Activated gamma-delta T cell treated with anti-CD3 and anti-CD28 coated beads, Interleukin-2, amount 50 U/mL, for 16 hours (primary cell): ENCODE measurements at places on chromosomes 13 and 19.

GRCh38 chr19:35207391-35207871 is 21.1 kb downstream of the FAM187B start:
- DNase-seq, result no peak

DNA sequence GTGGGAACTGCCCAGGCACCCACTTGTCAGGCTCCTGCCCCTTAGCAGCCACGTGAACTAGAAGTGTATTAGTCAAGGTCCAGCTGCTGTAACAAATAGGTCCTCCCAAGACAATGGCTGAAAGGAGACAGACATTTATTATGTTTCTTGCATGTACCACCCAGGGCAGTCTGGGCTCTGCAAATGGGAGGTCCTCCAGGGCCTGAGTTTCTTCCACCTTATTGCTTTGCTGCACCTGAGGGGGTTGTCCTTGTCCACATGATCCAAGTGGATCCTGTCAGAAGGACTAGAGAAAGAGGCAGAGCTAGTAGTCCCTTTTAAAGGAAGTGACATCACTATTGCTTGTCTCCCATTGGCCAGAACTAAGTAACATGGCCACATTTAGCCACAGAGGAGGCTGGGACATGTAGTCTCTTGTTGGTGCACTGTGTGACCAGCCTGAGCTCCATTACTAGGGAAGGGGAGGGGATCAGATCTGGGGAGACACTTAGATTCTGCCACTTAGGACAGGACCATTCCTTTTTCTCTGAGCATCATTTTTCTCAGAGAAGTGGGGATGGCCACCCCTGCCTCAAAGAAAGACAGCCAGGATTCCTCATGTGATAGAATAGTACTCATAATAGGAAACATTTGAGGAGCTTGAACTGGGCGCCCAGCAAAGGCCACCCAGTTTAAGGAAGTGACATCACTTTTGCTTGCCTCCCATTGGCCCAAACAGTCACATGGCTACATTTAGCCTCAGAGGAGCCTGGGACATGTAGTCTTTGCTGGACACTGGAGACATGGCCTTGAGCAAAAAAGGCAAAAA is 15.1 kb downstream of the CC2D1A start:
- DNase-seq, result no peak

GRCh38 chr13:80881942-80882445 is 541.1 kb upstream of the SPRY2 start:
- DNase-seq, result no peak

DNA sequence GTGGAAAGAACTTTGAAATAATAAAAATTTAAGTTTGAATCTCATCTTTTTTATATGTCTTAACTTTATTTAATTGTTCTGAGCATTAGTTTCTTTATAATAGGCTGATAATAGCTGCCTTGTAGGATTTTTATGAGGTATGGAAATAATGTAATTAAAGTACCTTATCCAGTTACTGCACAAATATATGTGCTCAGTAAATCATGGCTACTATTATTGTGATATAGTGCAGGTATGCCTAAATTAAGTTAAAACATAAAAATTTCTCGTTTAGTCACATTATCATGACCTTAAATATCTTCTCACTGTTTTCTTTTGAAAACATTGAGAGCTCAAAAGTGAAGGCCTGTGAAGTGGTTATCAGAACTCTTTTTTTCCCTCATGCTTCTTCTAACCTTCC is 62.9 kb downstream of the NDFIP2 start:
- no peak for DNase-seq

- no peak for DNase-seq
These were observed 28.8 kb upstream of the TUBGCP3 start for GRCh38 chr13:112616586-112617362.

DNA sequence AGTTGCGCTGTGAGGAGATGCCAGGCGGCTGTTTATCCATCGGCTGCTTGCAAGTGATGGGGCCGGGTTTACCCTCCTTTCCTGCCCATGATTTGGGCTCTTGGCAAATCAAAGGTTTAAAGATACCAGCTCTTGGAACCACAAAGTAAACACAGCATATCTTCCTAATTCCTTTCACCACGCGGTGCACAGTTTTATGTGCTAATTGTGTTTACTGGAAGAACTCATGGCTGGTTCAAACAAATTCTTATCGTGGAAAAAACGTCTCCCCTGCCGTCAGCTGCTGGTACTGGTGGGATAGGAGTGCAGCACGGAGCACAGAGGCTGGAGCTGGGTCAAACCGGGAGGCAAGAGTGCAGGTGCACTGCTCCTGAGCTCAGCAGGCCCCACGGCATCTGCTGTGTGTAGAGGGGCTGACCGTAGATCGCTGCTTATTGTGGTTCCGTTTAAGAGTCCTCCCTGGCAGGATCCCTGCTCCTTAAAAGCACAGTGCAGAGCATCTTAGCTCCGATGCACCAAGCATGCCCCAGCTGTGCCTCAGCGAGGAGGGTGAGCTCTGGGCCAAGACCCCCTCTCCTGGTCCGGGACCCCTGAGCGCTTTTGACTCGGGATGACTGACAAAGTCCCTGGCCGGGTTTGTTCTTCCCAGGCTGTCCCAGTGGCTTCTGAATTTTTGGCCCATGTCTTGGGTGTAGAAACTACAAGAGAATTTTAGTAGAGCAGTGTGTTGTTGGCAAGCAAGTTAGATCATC is 51.3 kb upstream of the GAS6 start:
- DNase-seq, result no peak

DNA sequence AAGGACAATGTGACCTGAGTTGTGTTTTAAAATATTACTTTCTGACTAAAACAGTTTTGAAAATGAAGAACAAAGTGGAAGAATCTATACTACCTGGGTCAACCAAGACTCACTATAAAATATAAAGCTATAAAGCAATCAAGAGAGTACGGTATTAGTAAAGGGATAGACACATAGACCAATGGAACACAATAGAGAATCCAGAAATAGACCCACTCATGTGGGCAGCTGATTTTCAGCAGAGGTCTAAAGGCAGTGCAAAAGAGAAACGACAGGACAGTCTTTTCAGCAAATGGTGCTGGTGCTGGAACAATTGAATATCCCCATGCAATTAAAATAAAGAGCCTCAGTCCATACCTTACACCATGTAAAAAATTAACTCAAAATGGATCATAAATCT is 224.7 kb downstream of the RGCC start:
- no peak for DNase-seq

- no peak for DNase-seq
These were observed 15.1 kb upstream of the DPP9 start for GRCh38 chr19:4738734-4739133.

GRCh38 chr19:56663931-56664500 is 7.5 kb downstream of the ZNF835 start:
- no peak for DNase-seq

DNA sequence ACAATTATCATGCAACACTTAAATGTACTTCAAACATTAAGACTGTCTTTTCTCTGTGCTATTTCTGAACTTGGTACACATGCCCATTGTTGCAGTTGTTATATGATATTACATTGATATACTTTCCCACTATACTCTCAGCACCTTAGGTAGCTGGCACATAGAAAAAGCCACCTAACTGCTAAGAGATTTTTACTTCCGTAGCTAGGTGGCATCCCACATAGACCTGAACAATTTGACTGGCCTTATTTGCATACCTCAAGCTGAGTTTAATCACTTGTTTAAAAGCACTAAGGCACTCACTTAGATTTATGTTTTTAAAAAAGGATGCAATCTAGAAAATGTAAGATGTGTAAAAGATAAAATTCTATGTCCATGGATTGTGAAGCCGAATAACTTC is 194.2 kb downstream of the POU4F1 start:
- DNase-seq, result no peak

DNA sequence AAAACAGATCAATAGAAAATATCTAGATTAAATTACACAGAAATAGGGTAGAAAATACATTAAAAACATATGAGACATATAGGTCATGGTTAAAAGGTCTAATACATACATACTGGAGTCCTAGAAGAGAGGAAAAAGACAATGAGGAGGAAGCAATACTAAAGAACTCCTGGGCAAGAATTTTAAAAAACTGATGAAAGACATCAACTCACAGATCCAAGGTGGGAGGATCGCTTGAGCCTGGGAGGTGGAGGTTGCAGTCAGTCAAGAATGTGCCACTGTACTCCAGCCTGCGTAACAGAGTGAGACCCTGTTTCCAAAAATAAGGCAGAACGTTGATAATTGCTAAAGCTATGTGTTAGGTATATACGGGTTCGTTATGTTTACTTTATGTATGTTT is 5.4 kb upstream of the KASH5 start:
- no peak for DNase-seq

DNA sequence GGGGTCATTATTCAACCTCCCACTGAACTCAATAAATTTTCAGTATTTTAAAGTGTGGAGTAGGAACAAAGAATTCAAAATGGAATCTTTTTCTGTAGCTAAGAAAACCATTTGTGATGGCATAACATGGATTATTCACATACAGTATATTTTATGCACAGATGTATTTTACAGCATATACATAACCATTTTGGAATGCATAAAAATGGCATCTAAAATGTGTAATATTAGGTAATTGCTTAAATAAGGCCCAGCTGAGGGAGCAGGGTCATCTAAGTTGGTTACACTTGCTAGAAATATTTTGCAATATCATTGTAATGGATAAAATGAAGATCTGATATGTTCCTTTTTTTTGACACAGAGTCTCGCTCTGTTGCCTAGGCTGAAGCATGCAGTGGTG is 146.9 kb downstream of the LMO7 start:
- DNase-seq, result no peak

DNA sequence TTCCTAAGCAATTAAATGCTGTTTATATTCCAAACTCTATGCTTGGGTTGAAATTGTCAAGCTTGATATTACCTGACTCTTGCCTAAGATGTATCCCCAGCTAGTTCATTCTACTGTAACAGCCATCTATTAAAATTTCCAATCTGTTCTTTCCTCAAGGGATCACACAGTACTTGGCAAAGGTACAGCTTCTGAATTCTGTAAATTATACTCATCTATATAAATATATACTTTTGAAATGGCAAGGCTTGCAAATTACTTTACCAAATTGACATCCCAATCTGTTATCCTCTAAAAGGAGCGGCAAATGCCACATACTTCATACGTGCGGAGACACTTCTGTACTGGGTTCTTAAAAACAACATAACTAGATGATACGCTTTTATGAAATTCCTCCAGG is 330.2 kb downstream of the DNAJC15 start:
- DNase-seq, result no peak

DNA sequence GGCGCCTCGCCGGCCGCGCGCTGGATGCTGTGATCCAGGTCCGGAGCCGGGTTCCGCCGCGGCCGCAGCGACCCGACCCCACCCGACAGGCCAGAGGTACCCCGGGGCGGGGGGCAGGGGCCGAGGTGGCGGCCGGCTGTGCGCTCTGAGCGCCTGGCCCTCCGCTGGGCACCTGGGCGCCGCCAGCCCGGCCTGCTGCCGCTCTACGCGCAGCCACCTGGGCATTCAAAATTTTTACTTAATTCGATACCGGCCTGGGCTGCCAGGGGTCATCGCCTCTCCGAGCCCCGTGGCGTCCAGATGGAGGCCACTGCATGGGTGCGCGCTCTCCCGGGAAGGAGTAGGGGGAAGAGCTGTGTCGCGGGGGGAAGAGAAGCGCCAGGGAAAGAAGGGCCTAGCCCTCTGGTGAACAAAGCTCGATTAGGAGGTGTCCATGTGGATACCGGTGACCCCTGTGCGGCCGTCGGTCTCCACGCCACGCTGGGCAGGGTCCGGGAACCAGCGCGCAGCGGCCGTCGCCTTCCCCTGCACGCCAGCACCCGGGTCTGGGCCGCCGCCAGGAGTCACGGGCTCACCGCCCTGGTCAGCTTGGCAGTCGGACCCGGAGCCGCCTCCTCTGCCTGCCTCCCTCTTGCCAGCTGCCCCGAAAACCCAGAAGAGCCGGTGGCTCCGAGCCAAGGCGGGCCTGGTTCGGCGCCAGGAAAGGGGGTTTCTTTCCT is 666 bp downstream of the BIVM start:
- DNase-seq, result no peak

DNA sequence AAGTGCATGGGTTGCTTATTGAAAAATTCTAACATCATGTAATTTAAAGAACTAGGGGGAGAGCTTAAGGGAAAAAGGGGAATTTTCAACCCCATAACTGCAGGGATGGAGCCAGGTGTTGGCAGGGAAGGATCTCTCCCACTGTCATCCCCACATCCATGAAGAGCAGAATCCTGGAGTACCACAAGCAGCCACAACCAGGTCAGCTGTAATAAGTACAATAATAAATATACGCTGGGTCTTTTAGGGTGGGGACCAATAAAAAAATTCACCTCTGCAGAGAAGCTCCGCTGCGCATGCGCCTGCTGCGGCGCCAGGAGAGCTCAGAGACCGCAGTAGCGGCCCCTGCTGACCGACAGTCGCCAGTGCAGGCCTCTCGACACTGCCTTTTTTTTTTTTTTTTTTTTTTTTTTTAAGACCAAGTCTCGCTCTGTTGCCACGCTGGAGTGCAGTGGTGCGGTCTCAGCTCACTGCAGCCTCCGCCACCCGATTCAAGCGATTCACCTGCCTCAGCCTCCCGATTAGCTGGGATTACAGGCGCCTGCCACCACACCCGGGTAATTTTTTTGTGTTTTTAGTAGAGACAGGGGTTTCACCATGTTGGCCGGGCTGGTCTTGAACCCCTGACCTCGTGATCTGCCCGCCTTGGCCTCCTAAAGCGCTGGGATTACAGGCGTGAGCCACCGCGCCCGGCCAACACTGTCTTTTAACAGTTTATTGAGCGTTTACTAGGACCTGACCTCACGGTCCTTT is 2.5 kb upstream of the EEF2 start:
- peak; percentile 82 for DNase-seq

GRCh38 chr13:24502533-24503378 is 9.8 kb downstream of the PARP4 start:
- no peak for DNase-seq

GRCh38 chr19:17035842-17036424 is 9.3 kb upstream of the CPAMD8 start:
- DNase-seq, result no peak

GRCh38 chr13:25213715-25214114 is 41.6 kb upstream of the AMER2 start:
- no peak for DNase-seq

DNA sequence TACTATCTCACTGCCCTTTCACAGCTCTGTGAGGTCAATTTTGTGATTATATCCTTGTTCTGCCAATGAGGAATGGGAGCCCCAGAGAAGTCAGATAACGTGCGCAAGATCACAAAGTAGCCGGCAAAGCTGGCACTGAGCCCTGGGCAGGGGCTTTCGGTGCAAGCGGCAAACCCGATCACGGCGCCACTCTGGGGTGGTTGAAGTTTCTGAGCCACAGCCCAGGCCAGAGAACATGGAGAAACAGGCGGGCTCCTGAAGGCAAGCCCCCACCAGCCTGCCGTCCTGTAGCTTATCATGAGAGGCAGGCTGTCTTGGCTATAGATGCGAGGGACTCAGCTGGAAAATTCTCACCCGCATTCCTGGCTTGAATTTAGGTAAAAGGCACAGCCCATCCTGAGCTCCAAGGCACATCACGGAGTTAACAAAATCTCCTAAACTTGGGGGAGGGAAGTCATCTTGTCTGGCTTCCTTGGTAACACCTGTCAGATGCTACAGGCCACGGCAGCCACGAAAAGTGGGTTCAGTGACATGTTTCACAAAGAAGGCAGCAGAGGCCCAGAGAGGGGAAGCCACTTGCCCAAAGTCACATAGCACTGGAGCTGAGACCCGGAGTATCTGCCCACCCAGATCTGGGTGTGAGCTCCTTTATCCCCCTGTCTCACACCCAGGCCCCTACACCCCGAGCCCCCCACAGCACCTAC is 12.5 kb downstream of the TNNT1 start:
- no peak for DNase-seq
